Vein endothelial cell (primary cell): ENCODE measurements at places on chromosomes 6 and 20. TPM values are rescaled to one million over a fixed set of nuclear protein-coding genes. Genes with fewer than 3 reads are reported as not detected.

Gene CBFA2T2
- total RNA-seq = 6.8 and 9.1 TPM in 2 replicates

Gene MAN1A1
- 41.2 and 50.7 TPM in 2 replicates for total RNA-seq

Gene VIP
- 0.33 and 0.76 TPM in 2 replicates for total RNA-seq

Gene MUC21
- total RNA-seq = not detected in 2 replicates

Gene RBBP8NL
- total RNA-seq = not detected in 2 replicates
